IPS-NIHi11 (cell line): ENCODE measurements at places on chromosomes 11 and 22.

GRCh38 chr11:69854713-69855112 lies 35.5 kb upstream of the FGF3 start:
- no peak for DNase-seq

DNA sequence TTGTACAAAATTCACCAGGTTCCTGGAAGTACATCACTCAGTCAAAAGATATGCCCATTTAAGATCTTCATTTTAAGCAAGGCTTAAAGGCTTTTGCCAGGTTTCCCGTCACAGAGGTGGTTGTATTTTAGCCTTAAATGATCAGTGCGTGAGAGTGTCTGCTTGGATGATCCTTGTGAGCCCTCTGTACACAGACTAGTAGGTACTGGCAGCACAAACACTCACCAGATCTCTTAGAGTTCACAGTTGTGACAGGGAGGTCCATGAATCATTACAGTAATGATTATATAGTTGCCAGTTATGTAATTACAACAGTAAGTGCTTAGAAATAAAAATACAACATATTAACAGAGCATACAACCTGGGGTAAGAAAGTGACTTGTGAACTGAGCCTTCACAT lies 84.2 kb upstream of the SLC25A18 start:
- no peak for DNase-seq

DNA sequence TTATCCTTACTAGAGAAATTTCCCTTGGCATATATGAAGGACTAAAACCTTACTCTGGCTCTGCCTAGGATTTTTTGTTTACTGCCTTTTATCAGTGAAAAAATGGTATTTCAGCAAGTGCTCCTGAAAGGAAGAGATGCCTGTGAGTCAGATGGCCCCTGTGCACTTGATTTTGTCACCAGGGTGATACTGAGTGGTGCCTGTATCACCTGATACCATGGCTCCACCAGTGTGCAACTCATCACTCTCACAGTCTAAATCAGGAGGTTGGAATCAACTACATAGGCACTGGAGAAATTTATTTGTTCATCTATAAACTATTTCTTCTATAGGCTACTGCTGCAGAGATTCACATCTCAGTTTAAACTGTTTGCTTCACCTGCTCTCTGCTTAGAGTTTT lies 43.2 kb downstream of the F2 start:
- DNase-seq = no peak

DNA sequence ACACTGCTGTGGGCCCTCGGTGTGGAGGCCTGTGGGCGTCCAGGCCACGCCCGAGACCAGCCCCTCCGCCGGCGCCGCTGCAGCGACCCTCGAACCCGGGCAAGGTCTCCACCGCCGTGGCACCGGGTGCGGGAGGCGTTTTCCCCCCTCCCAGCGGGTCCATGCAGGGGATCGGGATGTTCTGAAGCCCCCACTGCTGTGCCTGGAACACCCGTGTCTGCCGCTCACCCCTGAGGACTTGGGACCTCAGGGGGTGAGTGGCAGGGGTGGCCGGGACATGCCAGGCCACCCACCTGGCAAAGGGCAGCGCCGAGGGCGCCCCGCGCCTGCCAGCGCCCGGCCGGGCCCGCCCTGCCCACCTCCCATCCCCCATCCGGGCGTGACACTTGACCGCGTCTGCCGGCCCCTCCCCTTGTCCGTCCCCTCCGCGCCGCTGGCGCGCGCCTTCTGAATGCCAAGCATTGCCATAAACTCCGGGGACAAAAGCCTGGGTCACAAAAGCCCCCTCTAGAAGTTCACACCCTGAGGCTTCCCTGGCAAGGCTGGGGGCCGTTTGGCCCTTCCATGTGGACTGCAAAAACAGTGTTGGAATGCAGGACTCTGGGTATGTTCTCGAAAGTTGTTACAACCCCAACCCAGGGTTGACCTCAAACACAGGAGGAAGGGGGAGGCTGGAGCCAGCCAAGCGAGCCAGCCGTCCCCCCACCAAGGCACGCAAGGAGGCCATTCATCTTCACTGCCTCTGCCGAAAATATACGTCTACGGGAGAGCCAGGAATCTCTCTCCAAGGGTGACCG lies 819 bp upstream of the KCNQ1OT1 start:
- DNase-seq = peak; percentile 71

GRCh38 chr11:127803755-127804154 lies 783.6 kb downstream of the ETS1 start:
- DNase-seq = no peak

DNA sequence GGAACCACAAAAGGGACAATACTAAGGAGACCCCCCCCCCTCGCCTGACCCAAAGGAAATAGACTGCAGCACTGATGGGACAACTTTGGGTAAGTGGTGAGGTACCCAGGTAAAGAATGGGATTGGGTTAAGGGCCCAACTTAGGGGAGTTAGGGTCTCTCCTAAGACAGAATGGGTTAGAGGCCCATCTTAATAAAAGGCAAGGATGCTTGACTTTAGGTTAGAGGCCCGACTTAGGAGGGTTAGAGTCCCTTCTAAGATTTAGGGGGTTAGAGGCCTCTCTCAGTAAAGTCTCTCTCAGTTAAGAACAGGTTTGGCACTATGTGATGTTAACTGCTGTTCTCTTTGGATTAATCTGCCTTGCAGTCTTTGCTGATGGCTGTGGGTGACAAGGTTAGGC lies 41.0 kb upstream of the DBX1 start:
- DNase-seq = no peak

GRCh38 chr11:66600219-66600618 lies 7.2 kb downstream of the CCS start:
- DNase-seq = no peak

- DNase-seq = no peak
Measured at GRCh38 chr11:7694235-7694634, 12.0 kb downstream of the OVCH2 start.

- DNase-seq = no peak
Measured at GRCh38 chr11:19811380-19811779, 98.7 kb downstream of the NAV2 start.

DNA sequence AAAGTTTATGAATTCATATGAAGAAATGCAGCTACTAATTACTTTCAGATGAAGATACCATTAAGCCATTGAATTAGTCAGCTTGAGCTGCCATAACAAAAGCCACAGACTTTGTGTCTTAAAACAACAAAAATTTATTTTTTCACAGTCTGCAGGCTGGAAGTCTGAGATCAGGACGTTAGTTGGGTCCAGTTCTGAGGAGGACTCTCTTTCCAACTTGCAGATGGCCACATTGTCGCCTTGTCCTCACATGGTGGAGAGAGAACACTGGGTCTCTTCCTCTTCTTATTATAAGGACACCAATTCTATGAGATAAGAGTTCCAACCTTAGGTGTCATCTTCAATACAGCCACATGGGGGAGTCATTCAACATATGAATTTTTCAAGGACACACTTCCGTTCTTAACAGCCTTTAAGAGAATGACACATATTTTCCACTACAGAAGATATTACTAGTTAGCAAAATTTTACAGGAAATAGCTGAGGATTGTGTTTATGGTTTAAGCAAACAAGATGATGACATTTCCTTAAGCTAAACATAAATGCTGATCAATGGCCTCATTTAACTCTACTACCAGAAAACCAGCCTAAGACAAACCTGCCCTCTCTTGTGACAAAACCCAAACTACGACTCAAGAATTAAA lies 56.0 kb downstream of the DCUN1D5 start:
- DNase-seq = peak; percentile 68

DNA sequence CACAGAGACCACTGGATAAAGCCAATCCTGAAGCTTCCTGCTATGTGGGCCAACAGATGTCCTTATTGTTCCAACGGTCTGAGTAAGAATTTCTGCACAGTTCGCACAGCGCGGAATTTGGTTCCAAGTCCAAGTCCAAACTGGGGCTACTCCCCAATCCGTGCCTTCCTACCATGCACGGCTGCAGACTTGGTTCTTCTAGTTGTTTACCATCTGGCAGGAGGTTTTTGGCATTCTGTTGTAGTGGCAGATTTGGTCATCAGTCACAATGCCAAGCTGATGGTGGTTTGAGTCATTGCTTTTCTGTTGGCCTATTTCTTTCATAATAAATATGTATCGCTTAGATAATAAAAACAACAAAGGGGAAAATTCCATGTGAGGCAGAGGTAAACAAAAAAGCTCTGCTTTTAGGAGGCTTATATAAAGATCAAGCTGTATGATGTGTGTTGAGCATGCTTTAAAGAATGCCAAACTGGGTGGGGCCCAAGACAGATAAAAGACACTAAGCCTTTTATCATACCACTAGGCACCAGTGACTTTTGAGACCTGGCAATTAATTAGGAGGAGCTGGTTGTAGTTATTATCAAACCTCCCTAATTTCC lies 52.5 kb upstream of the SYN3 start:
- no peak for DNase-seq

DNA sequence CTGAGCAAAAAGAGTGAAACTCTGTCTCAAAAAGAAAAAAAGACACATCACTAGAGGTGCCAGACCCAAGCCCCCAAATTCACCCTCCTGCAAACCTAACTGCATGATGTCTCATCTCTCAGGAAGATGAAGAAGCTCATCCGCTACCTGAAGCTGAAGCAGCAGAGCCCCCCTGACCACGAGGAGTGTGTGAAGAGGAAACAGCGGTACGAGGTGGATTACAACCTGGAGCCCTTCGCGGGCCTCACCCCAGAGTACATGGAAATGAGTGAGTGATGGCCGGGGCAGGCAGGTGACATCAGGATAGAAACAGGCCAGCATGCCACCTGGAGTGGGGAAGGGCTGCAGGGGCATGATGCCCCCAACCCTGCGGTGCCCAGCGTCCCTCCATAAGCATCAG lies 36.0 kb upstream of the FADD start:
- DNase-seq = no peak

GRCh38 chr22:35804421-35804820 lies 86.7 kb downstream of the APOL5 start:
- DNase-seq = no peak

DNA sequence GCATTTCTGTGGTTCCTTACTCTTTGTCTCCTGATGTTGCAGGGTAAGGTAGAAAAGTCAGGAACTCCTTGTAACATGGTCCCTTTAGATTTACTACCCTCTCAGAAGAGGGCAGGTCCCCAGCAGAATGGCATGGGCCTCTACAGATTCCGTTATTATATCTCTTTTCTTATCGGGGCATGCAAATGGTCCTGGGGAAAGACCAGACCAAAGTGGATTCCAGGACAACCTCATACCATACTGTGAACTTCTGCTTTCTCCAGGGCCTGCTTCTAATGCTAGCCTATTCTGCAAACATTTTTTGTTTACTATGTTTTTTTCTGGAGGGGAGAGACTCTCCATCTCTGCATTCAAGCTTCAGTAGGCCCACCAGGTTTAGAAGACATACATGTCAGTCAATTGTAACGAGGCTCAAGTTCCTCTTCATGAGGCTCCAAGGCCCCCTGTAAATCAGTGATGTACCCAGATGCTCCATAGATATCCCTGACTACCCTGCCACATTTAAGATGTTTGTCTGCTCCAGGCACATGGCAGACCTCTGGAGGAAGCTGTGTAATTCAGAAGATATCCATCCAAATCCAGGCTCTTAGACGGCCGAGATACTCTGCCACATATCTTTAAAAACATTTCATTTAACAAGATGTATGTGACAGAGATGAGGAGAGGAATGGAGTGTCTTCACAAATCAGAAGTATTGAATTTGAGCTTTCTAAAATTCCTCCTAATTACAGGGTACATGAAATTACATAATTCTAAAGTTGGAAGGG lies 8.5 kb upstream of the ME3 start:
- no peak for DNase-seq

- DNase-seq = no peak
Measured at GRCh38 chr22:22789922-22790845, 97.4 kb upstream of the IGLL5 start.

DNA sequence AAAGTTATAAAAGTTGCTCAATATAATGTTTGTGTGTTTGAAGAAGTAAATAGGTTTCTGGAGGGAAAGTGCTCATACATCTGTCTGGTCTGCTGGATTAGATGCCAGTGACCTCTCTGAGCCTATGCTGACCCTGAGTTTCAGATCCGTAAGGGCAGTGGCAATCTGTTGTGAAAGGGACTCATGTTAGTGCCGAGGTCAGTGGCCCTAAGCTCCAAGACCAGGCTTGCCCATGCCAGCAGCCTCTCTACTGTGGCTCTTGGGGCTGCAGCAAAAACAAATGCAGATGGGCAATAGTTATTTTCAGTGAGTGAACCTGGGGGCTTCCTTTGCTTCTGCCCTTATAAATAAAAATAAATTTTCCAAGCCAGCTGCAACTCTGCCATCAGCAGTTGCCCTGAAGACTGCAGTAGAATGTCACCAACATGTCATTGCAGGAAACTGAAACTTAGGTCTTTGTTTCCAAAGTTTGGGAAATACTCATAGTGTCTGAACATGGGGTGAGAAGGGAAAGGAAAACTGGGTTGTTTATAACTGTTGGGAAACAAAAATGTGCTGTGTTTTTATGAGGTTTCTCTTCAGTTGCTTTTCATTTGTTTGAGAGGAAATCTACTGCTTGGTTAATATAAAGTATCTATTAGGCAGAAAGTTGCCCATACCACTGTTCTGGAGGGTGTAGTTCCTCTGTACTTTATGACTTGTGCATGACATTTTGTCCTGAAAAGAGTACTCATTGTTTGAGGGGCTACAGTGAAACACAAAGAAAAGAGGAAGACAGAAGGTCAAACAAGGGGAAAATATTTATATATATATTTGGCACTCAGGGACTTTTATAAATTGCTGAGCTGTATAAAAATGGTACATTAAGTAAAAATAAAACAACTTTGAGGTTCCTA lies 9.5 kb upstream of the MS4A4E start:
- no peak for DNase-seq

- DNase-seq = peak; percentile 20
Measured at GRCh38 chr11:80155412-80156017, 714.7 kb upstream of the TENM4 start.

DNA sequence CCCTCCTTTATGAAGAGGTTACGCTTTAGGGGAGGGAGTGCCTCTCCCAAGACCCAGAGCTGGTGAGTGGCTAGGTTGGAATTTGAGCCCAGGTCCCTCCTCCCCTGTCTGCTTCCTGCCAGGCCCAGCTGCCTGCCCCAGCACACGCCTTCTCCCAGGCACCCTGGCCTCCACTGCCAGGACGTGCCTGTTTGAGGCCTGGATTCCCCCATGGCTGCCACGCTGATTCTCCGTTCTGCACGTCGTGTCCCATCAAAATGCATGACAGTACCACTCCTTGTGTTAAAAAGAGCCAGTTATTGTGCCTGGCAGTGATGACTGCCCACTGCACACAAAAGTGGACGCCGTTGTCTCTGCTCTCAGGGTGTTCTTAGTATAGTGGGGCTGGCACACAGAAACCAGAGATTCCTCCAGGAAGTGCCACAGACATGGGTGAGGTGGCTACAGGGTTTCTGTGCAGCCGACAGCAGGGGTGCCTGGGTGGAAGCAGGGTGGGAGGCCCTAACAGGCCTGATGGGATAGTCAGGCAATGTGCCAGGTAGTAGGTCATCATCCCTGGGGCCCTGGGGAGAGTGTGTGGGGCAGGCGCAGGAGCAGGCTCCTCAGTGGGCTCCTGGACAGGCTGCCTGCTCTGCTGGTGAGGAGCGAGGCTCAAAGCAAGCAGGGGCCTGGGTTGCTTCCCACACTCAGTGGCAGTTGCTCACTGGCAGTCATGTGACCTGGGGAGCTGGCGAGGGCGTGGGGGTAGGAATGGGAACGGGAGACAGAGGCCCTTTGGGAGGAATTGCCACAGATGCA lies 24.2 kb downstream of the MED15 start:
- peak; percentile 79 for DNase-seq

GRCh38 chr11:117996058-117996457 lies 9.9 kb downstream of the IL10RA start:
- no peak for DNase-seq
